Activated naive CD8-positive, alpha-beta T cell treated with anti-CD3 and anti-CD28 coated beads, Interleukin-2, amount 10 ng/mL, durations not matched to agents 7 days and 5 days (primary cell): ENCODE measurements at places on chromosomes 11 and 22. TPM values are rescaled to one million over a fixed set of nuclear protein-coding genes. Genes with fewer than 3 reads are reported as not detected.

PARVG gene
- total RNA-seq = 238 TPM

GGTLC3 gene
- total RNA-seq = not detected

PGM2L1 gene
- total RNA-seq = 10.5 TPM

MYBPC3 gene
- total RNA-seq = not detected

GRCh38 chr11:62601122-62601371 lies 618 bp downstream of the MTA2 start:
- DNase-seq = no peak

DNA sequence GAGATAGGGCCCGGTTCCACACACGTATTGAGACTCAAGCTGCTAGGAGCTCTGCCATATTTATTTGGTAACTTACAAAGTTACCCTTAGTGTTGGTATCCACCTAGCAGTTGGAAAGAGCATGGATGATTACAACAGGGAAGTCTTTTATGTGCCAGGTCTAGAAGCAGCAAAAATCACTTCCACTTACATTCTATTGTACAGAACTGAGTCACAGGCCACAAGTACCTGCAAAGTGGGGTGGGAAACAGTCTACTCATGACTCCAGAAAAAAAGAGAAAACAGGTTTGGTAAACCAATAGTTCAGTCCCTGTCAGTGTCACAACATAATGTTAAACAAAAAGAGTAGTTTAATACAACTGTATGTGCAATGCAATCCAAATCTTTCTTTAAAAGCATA lies 279.6 kb upstream of the PITPNB start:
- DNase-seq = no peak

DNA sequence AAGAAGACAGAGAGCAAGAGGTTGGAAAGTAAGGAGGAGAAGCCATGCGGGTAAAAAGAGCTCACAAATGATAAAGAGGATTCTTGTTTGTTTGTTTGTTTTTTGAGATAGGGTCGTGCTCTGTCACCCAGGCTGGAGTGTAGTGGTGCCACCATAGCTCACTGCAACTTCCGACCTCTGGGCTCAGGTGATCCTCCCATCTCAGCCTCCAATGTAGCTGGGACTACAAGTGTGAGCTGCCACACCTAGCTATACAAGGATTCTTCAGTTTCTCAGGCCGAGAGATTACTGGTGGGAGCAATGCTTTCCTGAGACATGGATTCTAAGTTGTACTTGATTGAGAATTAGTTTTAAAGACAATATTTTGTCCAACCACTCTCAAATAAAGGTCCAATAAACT lies 55.6 kb downstream of the CLTCL1 start:
- no peak for DNase-seq

DNA sequence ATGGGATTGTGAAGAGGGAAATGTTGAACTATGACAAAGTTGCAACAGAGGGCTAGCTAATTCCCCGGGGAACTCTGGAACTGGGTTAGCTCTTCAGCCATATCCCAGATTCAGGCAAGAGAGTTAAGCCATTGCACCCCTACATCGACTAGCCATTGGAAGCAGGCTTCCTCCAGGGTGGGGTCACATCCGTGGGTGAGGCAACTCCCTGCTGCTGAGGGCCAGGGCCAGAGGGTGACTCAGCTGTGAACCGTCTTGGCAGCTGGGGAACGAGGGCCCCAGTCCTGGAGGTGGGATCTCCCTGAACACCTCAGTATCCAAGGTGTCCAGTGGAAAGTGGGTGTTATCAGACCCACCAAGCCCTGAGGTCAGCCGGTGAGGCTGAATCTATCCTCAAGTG lies 41.1 kb downstream of the RPS6KA4 start:
- DNase-seq = no peak

- no peak for DNase-seq
These were observed 7.3 kb upstream of the PDE2A start for GRCh38 chr11:72681226-72682153.

DNA sequence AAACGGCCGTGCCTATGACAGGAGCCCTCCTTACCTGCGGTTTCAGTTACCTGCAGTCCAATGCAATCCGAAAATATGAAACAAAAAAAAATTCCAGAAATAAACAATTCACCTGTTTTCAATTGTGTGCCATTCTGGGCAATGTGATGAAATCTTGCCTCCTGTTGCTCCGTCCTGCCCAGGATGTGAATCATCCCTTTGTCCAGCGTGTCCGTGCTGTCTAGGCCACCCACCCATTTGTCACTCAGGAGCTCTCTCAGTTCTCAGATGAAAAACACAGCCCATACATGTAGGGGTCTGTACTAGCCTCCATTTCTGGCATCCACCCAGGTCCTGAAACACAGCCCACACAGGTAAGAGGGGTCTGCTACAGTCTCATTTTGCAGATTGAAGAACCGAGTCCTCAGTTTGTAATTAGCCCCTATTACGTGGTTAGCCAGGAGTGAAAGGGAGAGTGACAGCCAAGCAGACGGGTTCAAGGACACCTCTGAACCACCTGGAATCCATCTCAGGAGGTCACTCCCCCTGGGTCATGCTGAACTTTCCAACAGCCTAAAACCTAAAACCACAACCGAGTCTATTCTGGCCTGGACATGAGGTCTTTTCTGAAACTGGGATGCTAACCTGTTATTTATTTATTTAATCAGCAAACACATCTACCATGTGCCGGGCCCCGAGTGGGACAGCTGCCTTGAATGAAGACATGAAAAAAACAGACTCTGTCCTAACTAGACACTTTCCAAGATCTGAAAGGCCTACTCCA lies 317.2 kb downstream of the SHANK2 start:
- no peak for DNase-seq

DNA sequence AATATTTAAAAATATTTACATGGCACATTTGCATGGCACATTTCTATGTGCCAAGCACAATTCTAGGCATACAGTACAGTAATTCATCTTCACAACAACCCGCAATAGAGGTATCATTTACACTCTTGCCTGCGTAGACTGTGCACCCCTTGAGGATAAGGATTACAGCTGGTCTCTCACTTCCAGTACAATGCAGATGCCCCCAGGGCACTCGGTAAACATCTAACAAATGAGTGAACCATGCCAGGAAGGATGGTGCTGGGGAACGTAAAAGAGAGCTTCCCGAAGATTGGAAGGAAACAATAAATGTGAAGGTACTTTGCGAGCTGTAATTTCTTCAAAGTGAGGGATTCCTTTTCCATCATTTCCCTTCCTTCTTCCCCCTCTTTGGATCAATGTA lies 1.3 kb downstream of the PRPF19 start:
- DNase-seq = no peak

DNA sequence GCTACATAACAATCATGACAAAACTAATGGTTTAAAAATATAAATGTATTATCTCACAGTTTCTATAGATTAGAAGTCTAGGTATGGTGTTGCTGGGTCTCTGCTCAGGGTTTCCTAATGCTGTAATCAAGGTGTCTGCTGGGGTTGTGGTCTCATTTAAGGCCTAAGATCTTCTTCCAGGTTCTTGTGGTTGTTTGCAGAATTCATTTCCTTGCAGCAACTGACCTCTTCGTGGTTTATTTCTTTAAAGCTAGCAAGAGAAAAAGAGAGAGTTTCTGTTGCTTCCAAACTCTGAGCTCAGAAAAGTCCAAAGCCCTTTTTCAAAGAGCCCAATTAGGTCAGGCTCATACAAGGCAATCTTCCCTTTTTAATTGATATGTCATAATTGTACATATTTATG lies 452.7 kb upstream of the CCDC179 start:
- DNase-seq = no peak

DNA sequence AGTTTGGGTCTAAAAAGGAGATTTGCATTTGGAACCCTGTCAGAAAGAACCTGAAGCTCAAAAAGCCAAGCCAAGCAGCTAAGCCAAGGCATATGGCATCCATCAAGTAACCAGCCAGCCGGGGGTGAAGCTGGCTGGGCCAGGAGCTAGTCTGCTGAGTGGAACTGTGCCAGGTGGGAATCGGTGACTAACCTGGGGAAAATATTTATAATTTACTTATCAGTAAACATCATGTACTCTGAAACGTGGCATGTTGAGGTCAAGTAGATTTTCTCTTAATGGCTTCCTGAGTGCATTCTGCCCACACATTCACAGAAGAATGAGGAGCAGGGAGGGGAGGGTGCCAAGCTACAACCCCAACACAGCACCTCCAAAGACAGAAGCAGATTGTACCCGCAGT lies 70.5 kb upstream of the SESN3 start:
- no peak for DNase-seq

DNA sequence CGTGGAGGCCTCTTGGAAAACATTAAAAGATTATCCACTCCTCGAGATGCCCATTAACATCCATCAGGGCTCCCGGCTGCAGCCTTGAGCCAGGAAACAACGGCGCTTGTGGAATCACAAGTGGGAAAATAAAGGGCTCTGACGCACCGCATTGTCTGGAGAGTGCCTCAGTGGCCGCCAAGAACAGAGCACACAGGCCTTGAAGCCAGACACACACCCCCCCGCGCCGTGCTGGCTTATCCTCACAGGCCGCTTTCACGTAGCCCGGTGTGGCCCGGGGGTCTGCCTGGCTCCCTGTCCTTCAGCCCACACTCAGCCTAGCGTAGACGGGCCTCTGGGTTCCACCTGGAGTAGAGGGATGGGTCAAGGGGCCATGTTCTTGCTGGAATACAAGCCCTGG lies 1020.5 kb downstream of the BRD1 start:
- DNase-seq = no peak

- no peak for DNase-seq
These were observed 5.8 kb downstream of the VSTM5 start for GRCh38 chr11:93844568-93844967.
